HCT116 (cell line): ENCODE measurements at places on chromosomes 12 and 14. TPM values are rescaled to one million over a fixed set of nuclear protein-coding genes. Genes with fewer than 3 reads are reported as not detected.

DNA sequence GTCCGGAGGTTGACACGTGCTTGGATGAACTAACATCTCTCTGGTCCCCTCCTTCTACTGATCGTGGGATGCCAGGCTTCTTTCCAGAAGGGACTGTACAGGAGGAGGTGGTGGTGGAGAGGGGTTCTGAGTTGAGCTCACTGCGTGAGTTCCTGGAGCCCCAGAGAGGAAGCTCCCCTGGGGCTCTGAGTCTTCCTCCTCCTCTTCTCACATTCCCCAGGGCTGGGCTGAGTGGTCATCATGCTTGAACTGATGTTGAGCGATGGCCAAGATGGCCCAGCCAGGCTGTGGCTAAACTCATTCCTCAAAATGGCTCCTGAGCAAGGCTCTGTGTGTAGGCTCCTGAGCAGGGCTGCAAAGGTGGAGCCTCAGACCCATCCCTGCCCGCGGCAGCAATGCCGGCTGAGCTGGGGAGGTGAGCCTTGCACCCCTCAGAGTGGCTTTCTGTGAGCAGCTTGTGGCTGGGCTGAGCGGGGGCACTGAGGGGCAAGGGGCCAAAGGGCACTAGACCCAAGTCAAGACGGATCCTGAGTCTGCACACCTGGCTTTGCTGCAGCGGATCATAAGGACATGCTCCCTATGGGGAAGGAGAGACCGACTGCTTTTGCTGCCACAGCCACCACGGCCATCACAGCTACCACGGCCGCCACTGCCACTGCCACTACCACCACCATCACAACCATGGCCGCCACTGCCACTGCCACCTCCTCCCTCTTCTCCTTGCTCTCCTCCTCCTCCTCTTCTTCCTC, 35.4 kb downstream of the MEG3 start:
- no peaks in the 10 kb centered on the region; the same call in 1 of the 2 replicates for H3K27me3 ChIP-seq
- H3K4me3 ChIP-seq = no peak overlapping the region
- no peak for DNase-seq
- H3K27ac ChIP-seq = no peak overlapping the region

Gene PLEKHG3
- 55.6 TPM for total RNA-seq

- no peak overlapping the region for H3K27ac ChIP-seq
- no peak for DNase-seq
- no peaks in the 10 kb centered on the region for H3K36me3 ChIP-seq
- no peaks in the 10 kb centered on the region for H3K27me3 ChIP-seq
- no peaks in the 10 kb centered on the region for H3K4me1 ChIP-seq
These were observed 355.4 kb upstream of the FAR2 start for GRCh38 chr12:28793581-28794151.

GRCh38 chr12:56450241-56450640, 1.0 kb upstream of the TIMELESS start:
- H3K27ac ChIP-seq = peak overlapping the region; percentile 85; the same call in 1 of the 2 replicates
- peaks cover 5% of the 10 kb centered on the region; the same call in 1 of the 2 replicates for H3K4me1 ChIP-seq
- no peak for DNase-seq
- no peak overlapping the region for H3K4me3 ChIP-seq
- no peaks in the 10 kb centered on the region for H3K27me3 ChIP-seq
- no peaks in the 10 kb centered on the region for H3K36me3 ChIP-seq

- H3K4me1 ChIP-seq = no peaks in the 10 kb centered on the region
- no peaks in the 10 kb centered on the region for H3K27me3 ChIP-seq
- H3K27ac ChIP-seq = no peak overlapping the region
- DNase-seq = no peak
- no peak overlapping the region for H3K4me3 ChIP-seq
These were observed 53.7 kb downstream of the FOXN4 start for GRCh38 chr12:109255377-109255776.

- DNase-seq = no peak
- no peaks in the 10 kb centered on the region for H3K4me1 ChIP-seq
- no peaks in the 10 kb centered on the region for H3K27me3 ChIP-seq
These were observed 248.0 kb upstream of the PDE3A start for GRCh38 chr12:20120403-20120725.

DNA sequence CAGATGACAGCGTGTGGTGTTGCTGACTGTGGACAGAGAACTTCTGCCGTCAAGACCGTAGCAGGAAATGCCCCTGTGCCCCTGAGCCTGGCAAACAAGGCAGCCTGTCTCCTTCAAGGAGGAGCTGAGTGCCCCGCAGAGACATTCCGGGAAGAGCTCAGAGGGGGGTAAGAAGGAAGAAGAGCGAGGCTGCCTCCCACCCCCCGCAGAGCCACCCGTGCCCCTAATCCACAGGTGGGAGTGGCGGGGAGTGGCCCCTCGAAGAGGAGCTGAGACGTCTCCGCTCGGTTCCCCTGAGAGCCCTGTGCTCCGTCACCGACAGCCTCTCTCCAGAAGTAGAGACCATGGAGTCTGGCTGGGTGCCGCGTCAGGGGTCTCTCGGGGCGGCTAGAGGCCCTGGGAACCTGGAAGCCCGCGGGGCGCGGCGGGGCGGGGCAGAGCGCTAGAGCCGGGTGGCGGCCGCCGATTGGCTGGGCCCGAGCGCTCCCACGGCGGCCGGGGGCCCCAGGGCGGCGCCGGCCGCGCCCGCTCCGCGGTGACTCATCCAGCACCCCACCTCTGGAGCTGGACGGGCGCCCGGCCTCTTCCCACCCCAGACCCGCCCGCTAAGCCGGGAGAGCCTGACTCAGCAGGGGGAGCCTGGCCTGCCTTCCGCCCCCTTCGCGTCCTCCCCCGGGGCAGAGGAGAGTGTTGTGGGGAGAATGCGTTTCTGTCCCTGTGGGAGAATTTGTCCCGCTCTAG, 25.2 kb upstream of the KRT78 start:
- peak; percentile 78 for DNase-seq
- peak overlapping the region; percentile 81 for H3K27ac ChIP-seq
- H3K4me3 ChIP-seq = peak overlapping the region; percentile 43
- H3K4me1 ChIP-seq = peaks cover 66% of the 10 kb centered on the region
- H3K36me3 ChIP-seq = no peaks in the 10 kb centered on the region

DNA sequence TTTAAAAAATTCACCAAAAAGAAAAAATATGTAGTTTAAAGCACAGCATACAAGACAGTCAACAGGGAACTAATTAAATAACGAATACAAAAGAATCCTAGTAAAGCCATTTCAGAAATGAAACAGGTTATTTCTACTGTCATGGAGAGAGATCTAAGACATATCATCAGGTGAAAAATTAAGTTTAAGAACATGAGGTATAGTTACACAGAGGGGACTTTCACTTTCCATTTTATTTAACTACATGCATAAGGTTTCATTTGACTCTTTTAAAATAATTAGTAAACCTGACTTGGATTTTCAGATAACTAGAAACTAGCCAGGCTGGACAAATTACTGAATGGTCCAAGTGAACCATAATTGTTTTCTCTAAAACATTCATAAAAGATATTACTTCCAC, 11.3 kb downstream of the SEC23A start:
- H3K36me3 ChIP-seq = peaks cover 18% of the 10 kb centered on the region
- no peak overlapping the region for H3K27ac ChIP-seq
- DNase-seq = no peak
- no peak overlapping the region for H3K4me3 ChIP-seq

Gene IFNG-AS1
- total RNA-seq = not detected

GRCh38 chr14:65658202-65658601, 245.7 kb downstream of the FUT8 start:
- H3K27ac ChIP-seq = no peak overlapping the region
- H3K36me3 ChIP-seq = no peaks in the 10 kb centered on the region
- no peak overlapping the region for H3K4me3 ChIP-seq
- peaks cover 6% of the 10 kb centered on the region; the same call in 1 of the 2 replicates for H3K4me1 ChIP-seq

Gene FAM186B
- total RNA-seq = 0.42 TPM

DNA sequence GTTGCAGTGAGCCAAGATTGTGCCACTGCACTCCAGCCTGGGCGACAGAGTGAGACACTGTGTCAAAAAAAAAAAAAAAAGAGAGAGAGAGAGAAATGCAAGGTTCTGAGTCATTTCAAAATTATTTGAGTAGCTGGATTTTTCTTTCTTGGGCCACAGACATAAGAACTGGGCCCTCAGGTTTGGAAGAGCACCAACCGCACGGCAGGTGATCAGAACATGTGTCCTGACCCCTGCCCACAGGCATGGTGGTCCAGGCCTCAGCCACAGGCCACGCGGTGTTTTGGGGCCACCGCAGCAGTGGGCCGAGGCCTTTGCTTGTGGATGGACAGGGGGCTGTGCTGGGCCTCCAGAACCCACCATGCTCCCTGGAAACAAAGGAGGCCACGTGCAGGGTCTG, 126.7 kb downstream of the CALM1 start:
- H3K27me3 ChIP-seq = no peaks in the 10 kb centered on the region
- peaks cover 39% of the 10 kb centered on the region for H3K4me1 ChIP-seq
- DNase-seq = no peak
- H3K36me3 ChIP-seq = no peaks in the 10 kb centered on the region
- H3K4me3 ChIP-seq = no peak overlapping the region
- H3K27ac ChIP-seq = no peak overlapping the region

Gene OTUB2
- 6.6 TPM for total RNA-seq

- peak; percentile 84 for DNase-seq
- peak overlapping the region; percentile 1; the same call in 1 of the 2 replicates for H3K4me3 ChIP-seq
- no peaks in the 10 kb centered on the region for H3K27me3 ChIP-seq
- H3K27ac ChIP-seq = peak overlapping the region; percentile 4; the same call in 1 of the 2 replicates
- no peaks in the 10 kb centered on the region for H3K36me3 ChIP-seq
These were observed 191.3 kb upstream of the AMIGO2 start for GRCh38 chr12:47270782-47271664.

Gene SYNE3
- 3.6 TPM for total RNA-seq

Gene CHGA
- total RNA-seq = not detected

Gene RNASE7
- not detected for total RNA-seq

Gene KRT3
- not detected for total RNA-seq

- DNase-seq = no peak
- peaks cover 2% of the 10 kb centered on the region; the same call in 1 of the 2 replicates for H3K27me3 ChIP-seq
- H3K27ac ChIP-seq = peak overlapping the region; percentile 75
- peak overlapping the region; percentile 76 for H3K4me3 ChIP-seq
- no peaks in the 10 kb centered on the region for H3K36me3 ChIP-seq
These were observed 16.8 kb upstream of the DYNC1H1 start for GRCh38 chr14:101947577-101947903.

GRCh38 chr12:25824734-25825133, 133.7 kb upstream of the RASSF8 start:
- no peaks in the 10 kb centered on the region; the same call in 1 of the 2 replicates for H3K27me3 ChIP-seq
- no peaks in the 10 kb centered on the region for H3K4me1 ChIP-seq
- H3K27ac ChIP-seq = no peak overlapping the region
- H3K4me3 ChIP-seq = no peak overlapping the region
- H3K36me3 ChIP-seq = no peaks in the 10 kb centered on the region

- H3K27me3 ChIP-seq = no peaks in the 10 kb centered on the region
- H3K36me3 ChIP-seq = peaks cover 5% of the 10 kb centered on the region; the same call in 1 of the 2 replicates
- H3K4me3 ChIP-seq = no peak overlapping the region
- peaks cover 36% of the 10 kb centered on the region for H3K4me1 ChIP-seq
These were observed 10.6 kb upstream of the MLXIP start for GRCh38 chr12:122067966-122068365.

Gene TCL1A
- total RNA-seq = 0.30 TPM

GRCh38 chr12:127681151-127681754, 585.7 kb upstream of the TMEM132C start:
- no peak overlapping the region for H3K4me3 ChIP-seq
- no peaks in the 10 kb centered on the region for H3K27me3 ChIP-seq
- H3K27ac ChIP-seq = no peak overlapping the region
- no peak for DNase-seq
- no peaks in the 10 kb centered on the region for H3K4me1 ChIP-seq

DNA sequence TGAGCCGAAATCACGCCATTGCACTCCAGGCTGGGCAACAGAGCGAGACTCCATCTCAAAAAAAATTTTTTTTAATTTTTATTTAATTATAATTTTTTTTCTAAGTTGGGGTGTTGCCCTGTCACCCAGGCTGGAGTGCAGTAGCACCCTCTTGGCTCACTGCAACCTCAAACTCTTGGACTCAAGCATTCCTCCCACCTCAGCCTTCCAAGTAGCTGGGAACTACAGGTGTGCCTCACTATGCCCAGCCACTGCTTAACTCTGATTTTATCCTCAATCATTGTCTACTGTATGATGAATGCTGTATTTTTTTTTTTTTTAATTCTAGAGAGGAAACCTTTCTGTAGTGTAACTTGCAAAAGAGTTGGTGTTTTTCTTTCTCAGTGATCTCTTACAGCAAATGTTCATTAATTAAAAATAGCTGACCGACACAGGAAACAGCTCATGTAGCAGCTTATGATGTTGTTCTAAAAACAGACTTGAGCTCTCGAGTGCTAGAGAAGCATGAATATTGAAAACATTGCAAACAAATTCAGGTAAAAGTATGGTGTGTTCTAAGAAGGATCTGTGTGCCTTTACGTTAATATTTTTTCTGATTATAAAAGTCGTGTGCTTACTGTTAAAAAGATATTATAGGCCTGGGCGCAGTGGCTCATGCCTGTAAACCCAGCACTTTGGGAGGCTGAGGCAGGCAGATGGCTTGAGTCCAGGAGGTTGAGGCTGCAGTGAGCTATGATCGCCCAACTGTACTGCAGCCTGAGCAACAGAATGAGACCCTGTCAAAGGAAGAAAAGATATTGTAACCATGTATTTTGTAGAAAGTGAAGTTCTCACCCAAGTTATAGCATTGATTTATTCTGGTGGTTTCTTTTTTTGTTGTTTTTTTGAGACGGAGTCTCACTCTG, 68.9 kb downstream of the FGD4 start:
- H3K4me1 ChIP-seq = no peaks in the 10 kb centered on the region
- no peak overlapping the region for H3K4me3 ChIP-seq

- H3K36me3 ChIP-seq = peaks cover 35% of the 10 kb centered on the region; the same call in 1 of the 2 replicates
- H3K27ac ChIP-seq = no peak overlapping the region
- H3K4me1 ChIP-seq = peaks cover 39% of the 10 kb centered on the region
- no peak for DNase-seq
- no peak overlapping the region for H3K4me3 ChIP-seq
These were observed 8.9 kb downstream of the AJUBA start for GRCh38 chr14:22973217-22974032.

- H3K27ac ChIP-seq = no peak overlapping the region
- peaks cover 76% of the 10 kb centered on the region for H3K27me3 ChIP-seq
- DNase-seq = no peak
- no peak overlapping the region for H3K4me3 ChIP-seq
- no peaks in the 10 kb centered on the region for H3K36me3 ChIP-seq
- no peaks in the 10 kb centered on the region for H3K4me1 ChIP-seq
These were observed 62.8 kb downstream of the SMOC1 start for GRCh38 chr14:69941768-69942742.

DNA sequence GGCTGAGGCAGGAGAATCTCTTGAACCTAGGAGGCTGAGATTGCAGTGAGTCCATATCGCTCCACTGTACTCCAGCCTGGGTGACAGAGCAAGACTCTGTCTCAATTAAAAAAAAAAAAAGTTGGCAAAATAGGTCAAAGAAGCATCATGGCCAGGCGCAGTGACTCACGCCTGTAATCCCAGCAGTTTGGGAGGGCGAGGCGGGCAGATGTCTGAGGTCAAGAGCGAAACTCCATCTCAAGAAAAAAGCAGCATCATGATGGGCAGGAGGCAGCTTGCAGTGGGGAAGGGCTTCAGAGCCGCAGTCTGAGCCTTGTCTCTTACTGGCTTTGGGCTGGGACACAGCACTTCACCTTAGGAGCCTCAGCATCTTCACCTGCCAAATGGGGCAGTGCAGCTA, 21.4 kb downstream of the TEAD4 start:
- no peaks in the 10 kb centered on the region for H3K36me3 ChIP-seq
- H3K4me3 ChIP-seq = no peak overlapping the region
- H3K27me3 ChIP-seq = no peaks in the 10 kb centered on the region
- no peaks in the 10 kb centered on the region for H3K4me1 ChIP-seq

Gene SIX4
- 24.5 TPM for total RNA-seq
